Brain pericyte (primary cell): ENCODE measurements at places on chromosomes 2 and 18.

GRCh38 chr2:62450716-62451191, 55.2 kb downstream of the TMEM17 start:
- no peak for DNase-seq

- no peak for DNase-seq
Observed at GRCh38 chr2:219282943-219283581, 3.9 kb downstream of the DNAJB2 start.

DNA sequence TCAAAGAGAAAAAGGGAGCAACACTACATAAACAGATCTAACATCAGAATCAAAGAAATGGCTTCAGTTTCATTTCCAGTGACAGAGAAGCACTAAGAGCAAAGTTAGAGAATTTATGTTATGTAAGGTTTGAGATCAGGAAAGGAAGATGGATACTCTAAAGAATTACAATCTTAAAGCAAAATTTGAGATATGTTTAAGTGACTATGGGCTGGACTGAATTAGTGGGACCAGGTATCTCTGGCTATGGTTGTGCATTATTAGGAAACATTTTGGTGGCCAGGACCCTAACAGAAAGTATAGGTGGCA, 208.2 kb downstream of the CCDC178 start:
- no peak for DNase-seq

DNA sequence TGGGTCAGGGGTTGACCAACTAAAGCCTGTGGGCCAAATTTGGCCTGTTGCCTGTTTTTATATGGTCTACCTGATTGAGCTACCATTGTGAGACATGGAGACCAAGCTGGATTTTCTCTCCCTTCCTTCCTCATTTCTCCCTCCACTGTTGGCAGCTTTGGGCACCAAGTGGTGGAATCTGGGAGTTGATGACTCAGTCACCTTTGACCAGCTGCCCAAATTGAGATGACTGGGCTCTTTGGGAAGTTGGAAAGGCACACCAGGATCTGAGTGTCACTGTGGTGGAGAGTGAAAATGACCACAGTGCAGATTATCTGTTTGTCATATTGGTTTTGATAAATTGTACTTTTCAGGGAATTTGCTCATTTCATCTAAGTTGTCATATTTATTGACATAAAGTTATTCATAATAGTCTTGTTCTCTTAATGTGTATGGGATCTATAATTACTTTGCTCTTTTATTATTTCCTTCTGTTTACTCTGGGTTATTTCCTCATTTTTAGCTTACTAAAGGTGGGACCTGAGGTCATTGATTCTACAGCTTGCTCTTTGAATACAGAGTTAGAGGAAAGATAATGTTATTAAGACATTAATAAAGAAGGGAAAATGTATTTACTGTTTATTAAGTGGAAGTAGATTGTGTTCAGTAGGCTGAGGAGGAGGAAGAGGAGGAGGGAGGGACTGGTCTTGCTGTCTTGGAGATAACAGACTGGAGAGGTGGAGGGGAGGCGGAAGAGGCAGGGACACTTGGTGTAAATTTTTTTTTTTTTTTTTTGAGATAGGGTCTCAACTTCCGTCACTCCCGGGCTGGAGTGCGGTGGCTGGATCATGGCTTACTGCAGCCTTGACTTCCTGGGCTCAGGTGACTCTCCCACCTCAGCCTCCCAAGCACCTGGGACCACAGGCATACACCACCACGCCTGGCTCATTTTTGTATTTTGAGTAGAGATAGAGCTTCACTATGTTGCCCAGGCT, 31.8 kb downstream of the AGFG1 start:
- DNase-seq: no peak

DNA sequence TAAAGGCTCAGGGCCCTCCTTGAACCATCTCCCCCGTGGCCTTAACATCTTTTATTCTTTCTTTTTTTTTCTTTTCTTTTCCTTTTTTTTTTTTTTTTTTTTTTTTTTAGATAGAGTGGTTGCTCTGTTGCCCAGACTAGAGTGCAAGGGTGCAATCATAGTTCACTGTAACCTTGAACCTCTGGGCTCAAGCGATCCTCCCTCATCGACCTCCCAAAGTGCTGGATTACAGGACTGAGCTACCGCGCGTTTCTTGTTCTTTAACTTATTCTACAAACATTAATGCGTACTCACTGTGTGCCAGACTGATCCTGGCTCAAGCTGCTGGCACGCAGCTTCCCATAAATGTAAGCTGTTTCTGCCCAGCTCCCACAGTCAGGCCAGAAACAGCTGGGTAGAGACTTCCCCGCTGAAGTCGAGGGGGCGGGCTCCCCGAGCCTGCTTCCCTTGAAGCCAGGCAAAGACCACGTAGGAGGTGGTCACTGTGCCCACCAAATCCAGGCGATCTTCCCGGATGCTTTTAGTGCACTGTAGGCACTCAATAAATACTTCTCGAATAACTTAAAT, 29.2 kb upstream of the ATP6V1B1 start:
- no peak for DNase-seq

GRCh38 chr2:159454185-159454584, 162.2 kb downstream of the BAZ2B start:
- no peak for DNase-seq

DNA sequence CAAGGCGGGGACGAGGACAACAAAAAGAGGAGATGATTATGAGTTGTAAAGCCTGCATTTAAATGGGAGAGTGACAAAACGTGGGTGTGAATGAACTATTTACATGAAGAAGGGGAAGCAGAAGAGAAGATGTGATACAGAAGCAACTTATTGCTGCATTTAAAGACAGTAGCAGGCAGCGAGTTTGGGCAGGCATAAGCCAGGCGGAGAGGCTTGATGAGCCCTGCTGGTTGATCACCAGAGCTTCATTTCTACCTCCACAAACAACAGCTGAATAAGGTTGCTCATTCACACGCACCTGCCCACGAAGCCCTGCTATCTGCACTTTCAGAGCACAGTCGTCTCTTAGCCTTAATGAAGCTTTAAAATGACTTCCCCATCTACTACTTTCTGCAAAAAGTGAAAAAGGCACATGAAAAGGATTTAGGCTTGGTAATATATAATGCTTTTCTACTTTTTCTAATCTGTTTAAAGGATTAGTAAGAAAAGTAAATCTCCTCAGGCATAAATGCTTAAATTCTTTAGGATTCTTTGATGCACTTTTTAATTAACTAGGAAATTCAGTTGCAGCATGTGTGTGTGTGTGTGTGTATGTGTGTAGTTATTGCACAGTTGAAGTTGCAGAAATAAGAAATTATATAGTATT, 3.1 kb downstream of the SLC38A11 start:
- DNase-seq: no peak

GRCh38 chr2:407630-408029, 119.7 kb upstream of the ALKAL2 start:
- no peak for DNase-seq

DNA sequence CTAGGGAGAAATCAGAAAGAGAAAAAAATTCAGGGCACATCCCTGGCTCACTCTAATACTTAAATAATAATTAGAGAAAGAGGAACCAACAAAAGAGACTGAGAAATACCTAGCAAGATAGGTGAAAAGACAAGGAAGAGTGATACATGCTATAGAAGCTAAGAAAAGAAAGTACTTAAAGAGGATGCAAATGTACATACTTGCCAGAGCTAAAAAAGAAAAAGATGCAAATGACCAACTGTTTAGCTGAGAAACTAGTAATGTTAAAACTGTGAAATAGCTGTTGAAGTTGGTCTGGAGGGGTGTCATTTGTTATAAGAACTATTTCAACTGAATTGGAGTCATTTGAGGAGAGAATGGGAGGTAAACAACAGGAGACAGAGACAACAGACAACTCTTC, 412.2 kb downstream of the SPAG16 start:
- DNase-seq: no peak
